Calu3 (cell line): ENCODE measurements at places on chromosomes 16 and 17. TPM values are rescaled to one million over a fixed set of nuclear protein-coding genes. Genes with fewer than 3 reads are reported as not detected.

Gene HOXB6
- 140 and 144 TPM in 2 replicates for total RNA-seq

Gene KRT12
- 2.4 and 2.7 TPM in 2 replicates for total RNA-seq

Gene NXN
- 1.8 and 2.3 TPM in 2 replicates for total RNA-seq

Gene SUMO2
- total RNA-seq: 401 and 429 TPM in 2 replicates

Gene SLC25A39
- total RNA-seq: 271 and 297 TPM in 2 replicates

Gene DYNLRB2
- not detected in 2 replicates for total RNA-seq

Gene MPP2
- total RNA-seq: 5.5 and 6.7 TPM in 2 replicates

Gene DPEP2
- total RNA-seq: not detected in 2 replicates

Gene TNK1
- 7.0 and 8.6 TPM in 2 replicates for total RNA-seq

Gene ZNF423
- total RNA-seq: not detected in 2 replicates

Gene SPATA22
- not detected in 2 replicates for total RNA-seq
